ENCODE measurements at places on chromosomes 12 and 14.

GRCh38 chr12:95683418-95683817, 107.1 kb downstream of the NTN4 start:
- DNase-seq = no peak

GRCh38 chr12:127324681-127325080, 942.3 kb upstream of the TMEM132C start:
- no peak for DNase-seq

- DNase-seq = no peak
Observed at GRCh38 chr12:67893022-67893580, 96.1 kb upstream of the IFNG-AS1 start.

GRCh38 chr12:67052981-67053380, 216.2 kb upstream of the CAND1 start:
- no peak for DNase-seq

DNA sequence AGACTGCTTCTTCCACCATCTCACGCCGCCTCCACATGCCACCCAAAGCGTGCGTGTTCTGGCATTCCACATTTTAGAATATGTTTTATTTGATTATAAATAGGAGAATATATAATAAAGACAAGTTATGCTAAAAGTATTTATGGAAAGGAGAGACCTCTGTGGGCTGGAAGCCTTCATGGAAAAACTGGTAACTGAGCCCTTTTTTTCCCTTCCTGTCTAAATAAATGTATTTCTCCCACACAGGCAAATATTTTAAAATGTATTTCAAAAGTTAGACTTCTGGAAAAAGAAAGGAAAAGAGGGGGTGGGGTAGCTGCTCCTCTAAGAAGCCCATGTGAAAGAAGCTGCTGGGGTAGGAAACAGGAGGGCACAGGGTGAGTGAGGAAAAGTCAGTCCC, 16.1 kb upstream of the NR4A1 start:
- DNase-seq = no peak

GRCh38 chr12:29429999-29430715, 49.2 kb upstream of the ERGIC2 start:
- DNase-seq = no peak

Measured in activated B cell treated with CpG ODN at 0.5 μM for 24 hours (primary cell).